Adrenal gland (tissue), 19 donors: ENCODE measurements at places on chromosomes 6 and 20. TPM values are rescaled to one million over a fixed set of nuclear protein-coding genes. Genes with fewer than 3 reads are reported as not detected.

DNA sequence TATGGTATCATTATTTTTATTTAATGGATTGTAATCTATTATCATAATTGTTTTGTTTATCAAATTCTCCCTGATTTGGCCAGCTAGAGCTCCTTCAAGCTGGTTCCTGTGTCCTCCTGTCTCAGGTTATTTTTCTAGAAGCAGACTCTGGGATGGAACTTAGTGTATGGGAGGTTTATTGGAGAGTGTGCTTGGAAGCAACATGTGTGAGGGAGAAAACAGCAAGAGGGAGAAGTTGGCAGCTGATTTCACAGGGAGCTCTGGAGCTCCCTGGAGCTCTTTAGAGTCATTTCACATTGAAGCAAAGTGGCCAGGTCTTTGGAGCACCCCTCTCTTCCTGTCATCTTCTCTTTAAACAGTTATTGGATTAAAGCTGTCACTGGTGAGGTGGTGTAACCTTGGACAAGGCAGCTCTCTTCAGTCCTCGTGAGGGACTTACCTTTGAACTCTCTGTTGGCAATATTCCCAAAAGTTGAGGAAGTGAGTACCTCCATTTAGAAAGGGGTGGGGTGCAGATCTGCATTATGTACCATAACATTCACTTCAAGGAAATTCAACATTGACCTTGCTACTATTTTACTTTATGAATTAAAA lies 103.6 kb downstream of the PHF3 start:
- no peak overlapping the region for H3K27ac ChIP-seq
- no peak for DNase-seq
- H3K27me3 ChIP-seq = no peaks in the 10 kb centered on the region
- H3K4me3 ChIP-seq = no peak overlapping the region
- H3K4me1 ChIP-seq = no peaks in the 10 kb centered on the region
- H3K36me3 ChIP-seq = no peaks in the 10 kb centered on the region

DNA sequence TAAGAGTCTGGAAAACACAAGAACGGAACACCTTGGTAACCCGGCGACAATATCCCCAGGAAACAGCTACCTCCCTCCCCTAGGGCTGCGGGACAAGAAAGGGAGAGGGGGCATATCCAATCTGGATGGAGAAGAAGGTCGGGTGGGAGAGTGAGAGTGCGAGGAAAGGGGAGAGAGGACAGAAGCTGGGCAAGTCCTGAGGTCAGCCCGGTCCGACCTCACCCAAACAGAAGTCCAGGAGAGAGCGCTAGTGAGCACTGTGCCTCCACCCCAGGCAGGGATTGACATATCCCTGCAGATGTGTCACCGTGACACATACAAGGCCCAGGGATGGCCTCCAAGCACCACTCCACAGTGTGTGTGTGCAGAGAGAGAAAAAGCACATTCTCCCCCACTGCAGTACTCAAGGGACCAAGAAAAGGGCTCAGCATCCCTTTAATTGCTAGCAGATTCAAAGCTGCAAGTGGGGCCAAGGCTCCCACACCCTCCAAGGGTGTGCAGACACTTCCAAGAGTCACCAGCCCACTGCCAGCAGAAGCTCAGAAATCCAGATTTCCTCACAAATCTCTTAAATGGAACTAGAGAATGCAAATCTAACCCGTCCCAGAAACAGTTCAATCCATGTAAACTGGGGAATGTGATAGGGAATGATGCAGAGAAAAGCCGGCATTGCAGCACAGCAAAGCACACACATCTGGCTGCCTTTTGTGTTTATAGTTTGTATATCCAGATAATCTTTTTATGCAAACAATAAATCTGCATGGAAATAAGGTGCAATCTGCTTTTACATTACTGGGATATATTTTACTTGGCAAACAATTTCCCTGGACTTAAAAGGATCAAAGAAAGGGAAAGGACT lies 3.1 kb downstream of the PXDC1 start:
- no peaks in the 10 kb centered on the region for H3K27me3 ChIP-seq
- peak; percentile 85 for DNase-seq

GRCh38 chr6:111530218-111530617 lies 47.2 kb upstream of the REV3L start:
- H3K27ac ChIP-seq = no peak overlapping the region
- peaks cover 9% of the 10 kb centered on the region for H3K4me1 ChIP-seq
- DNase-seq = no peak

The MICAL1 gene
- 35.2 TPM for polyA plus RNA-seq
